CD4-positive, CD25-positive, alpha-beta regulatory T cell (primary cell): ENCODE measurements at places on chromosomes 16 and 17.
A peak's percentile ranks its signal among the peaks of the same experiment; 100 is the strongest.

- H3K4me3 ChIP-seq: no peak overlapping the region
- peaks cover 78% of the 10 kb centered on the region for H3K36me3 ChIP-seq
- no peak overlapping the region for H3K27ac ChIP-seq
Observed at GRCh38 chr16:11880007-11880406, 28.7 kb upstream of the RSL1D1 start.

- H3K27ac ChIP-seq: no peak overlapping the region
- no peaks in the 10 kb centered on the region for H3K36me3 ChIP-seq
- no peak overlapping the region for H3K4me3 ChIP-seq
- no peaks in the 10 kb centered on the region for H3K27me3 ChIP-seq
- DNase-seq: no peak
Observed at GRCh38 chr16:19001788-19002187, 18.1 kb downstream of the TMC7 start.

DNA sequence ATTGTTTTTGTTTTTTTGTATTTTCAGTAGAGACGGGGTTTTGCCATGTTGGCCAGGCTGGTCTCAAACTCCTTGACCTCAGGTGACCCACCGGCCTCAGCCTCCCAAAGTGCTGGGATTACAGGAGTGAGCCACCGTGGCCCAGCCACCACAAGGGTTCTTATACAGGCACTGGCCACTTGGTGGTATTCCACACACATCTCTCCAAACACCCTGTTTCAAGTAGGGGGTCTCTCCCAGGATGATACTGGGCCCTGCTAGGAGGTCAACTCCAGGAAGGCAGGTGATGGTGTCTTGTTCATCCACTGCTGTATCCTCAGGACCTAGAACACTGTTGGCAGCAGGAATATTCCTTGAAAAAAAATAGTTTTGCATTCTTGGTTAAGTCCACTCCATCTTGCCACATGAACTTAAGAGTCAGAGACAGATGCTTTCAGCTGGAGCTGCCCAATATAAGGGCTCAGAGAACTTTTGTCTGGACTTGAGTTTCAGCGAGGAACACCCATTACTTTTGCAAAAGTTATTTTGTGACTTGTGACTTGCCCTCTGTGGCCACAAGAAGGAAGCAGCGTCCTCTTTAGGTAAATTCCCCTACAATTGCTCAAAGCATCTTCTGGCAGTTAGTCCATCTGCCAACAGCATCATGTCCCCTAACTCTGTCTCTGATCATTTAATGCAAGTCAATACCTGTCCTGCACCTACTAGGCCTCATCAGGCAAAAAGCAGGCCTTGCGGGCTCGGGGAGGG is 7.4 kb upstream of the EEF2K start:
- H3K27ac ChIP-seq: no peak overlapping the region
- peak; percentile 29 for DNase-seq
- no peaks in the 10 kb centered on the region for H3K36me3 ChIP-seq
- H3K4me1 ChIP-seq: peaks cover 16% of the 10 kb centered on the region
- H3K4me3 ChIP-seq: no peak overlapping the region

DNA sequence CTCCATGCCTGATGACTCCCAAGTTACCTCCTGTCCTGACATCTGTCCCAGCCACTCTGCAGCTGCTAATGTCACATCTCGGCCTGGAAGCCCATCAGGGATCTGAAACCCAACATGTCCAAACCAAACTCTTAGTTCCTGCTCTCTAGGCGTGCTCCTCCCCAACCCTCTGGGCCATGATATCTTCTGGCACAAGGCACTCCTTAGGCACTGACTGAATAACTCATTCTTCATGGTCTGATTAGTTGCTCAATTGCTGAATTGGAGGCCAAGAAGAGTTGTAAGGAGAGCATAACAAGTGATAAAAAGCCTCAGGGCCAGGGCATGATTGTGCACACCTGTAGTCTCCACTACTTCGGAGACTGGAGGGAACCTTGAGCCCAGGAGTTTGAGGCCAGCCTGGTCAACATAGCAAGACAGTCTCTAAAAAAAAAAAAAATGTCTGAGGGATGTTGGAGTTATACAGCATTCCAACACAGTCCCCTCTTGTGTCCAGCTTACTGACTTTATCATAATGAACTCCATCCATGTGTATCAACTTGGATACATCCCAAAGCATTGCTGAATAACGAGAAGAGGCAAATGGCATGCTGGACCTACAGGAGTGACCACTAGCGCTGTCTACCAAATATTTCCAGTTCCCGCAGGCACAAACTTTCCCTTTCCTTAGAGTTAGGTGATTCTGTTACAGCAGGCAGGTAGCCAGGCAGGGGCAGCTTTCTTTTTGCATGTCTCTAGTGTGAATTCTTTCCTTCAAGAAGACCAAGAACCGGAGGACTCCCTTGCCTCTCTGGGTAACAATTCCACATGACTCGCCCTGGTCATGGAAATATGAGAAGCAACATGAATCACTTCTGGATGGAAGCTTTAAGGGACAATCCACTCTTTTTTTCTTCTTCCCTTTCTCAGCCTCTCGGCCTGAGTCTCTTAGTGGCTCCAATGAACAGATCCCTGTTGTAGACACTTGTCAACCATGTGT is 18.1 kb upstream of the SHCBP1 start:
- H3K4me1 ChIP-seq: no peaks in the 10 kb centered on the region
- no peaks in the 10 kb centered on the region for H3K27me3 ChIP-seq
- no peak for DNase-seq
- no peak overlapping the region for H3K4me3 ChIP-seq

DNA sequence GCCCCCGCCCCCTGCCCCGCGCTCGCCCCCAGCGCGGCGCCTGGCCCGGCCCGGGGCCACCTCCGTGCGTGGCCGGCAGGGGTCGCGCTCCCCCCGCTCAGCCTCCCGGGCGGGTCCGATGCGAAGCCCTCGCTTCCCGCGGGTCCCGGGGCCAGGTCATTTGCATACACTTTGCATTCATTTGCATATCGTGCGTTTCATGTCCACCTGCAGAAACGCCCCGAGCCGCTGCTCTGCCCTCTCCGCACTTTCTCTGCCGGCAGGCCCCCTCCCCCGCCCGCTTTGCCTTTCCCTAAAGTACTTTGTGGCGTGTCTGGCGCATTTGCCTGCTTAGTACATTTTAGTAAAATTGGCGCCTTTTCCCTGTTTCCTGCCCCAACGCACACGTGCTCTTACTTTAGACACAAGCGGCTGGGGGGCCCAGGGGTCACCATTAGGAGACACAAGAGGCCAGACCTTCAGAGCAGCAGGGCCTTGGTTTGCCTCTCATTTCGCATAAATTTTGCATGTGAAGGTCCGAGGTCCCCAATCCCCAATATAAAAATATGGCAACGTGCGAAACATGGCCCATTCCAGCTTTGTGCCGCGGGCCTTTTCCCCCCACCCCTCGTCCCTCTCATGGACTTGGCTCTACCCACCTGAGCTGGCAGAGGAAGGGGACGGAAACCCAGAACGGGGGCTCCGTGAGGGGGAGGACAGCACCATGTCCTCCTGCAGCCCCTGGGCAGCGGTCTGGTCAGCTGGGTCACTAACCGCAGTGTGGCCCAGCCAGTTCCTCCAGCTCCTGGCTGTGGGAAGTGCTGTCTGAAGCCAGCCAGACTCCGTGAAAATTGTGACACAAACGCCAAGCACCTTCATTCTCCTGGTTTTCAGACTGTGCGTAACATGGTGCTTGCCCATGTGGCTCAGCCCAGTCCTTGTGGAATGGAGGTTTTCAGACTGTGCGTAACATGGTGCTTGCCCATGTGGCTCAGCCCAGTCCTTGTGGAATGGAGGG is 34.8 kb downstream of the CBFA2T3 start:
- H3K4me3 ChIP-seq: no peak overlapping the region
- peaks cover 21% of the 10 kb centered on the region for H3K4me1 ChIP-seq
- no peak overlapping the region for H3K27ac ChIP-seq
- DNase-seq: peak; percentile 29
- H3K36me3 ChIP-seq: no peaks in the 10 kb centered on the region

DNA sequence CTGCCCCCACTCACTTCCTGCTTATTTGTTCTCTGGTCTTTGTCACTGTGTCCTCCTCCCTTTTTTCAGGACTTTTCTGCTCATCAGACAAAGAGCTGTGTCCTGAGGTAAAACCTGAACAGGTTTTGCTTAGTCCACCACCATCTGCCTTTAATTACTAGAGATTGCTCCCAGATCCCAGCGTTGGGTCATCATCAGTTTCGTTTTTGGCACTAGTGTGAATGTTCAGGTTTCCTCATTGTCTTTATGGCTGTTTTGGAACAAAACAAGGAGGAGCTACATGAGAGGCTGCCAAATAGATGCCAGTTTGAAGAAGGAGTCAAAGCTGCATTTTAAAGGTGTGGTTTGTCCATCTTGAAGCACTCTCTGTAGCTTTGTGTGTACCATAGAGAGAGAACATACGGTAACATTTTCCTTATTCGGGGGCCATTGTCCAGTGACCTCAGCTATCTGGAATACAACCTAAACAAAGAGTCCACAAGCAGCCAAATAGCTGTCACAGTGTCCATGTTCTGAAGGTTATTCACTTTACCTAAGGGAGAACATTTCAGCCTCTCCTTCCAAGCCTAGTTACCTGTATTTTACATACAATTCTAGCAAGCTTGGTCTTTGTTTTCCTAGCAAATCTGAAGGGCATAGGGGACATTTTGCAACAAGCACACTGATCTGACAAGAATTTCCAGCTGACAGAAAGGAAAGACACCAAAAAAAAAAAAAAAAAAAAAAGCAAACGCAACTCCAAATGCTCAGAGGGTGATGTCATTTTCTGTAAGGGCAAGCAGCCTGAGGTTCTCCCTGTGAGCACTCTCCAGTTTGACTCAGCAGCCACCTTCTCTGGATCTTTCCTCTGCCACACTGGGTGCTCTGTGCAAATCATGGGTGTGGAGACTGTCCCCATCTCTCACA is 196.1 kb downstream of the NTN1 start:
- H3K27me3 ChIP-seq: no peaks in the 10 kb centered on the region
- H3K36me3 ChIP-seq: no peaks in the 10 kb centered on the region
- H3K4me3 ChIP-seq: no peak overlapping the region
- H3K4me1 ChIP-seq: no peaks in the 10 kb centered on the region

GRCh38 chr17:42002792-42003301 is 14.4 kb downstream of the DNAJC7 start:
- DNase-seq: no peak
- H3K36me3 ChIP-seq: peaks cover 51% of the 10 kb centered on the region
- H3K27me3 ChIP-seq: no peaks in the 10 kb centered on the region
- no peaks in the 10 kb centered on the region for H3K4me1 ChIP-seq
- no peak overlapping the region for H3K4me3 ChIP-seq

- peaks cover 1% of the 10 kb centered on the region for H3K27me3 ChIP-seq
- no peak overlapping the region for H3K27ac ChIP-seq
- no peaks in the 10 kb centered on the region for H3K4me1 ChIP-seq
- no peaks in the 10 kb centered on the region for H3K36me3 ChIP-seq
- H3K4me3 ChIP-seq: no peak overlapping the region
Observed at GRCh38 chr16:57565461-57565860, 23.0 kb downstream of the ADGRG5 start.

DNA sequence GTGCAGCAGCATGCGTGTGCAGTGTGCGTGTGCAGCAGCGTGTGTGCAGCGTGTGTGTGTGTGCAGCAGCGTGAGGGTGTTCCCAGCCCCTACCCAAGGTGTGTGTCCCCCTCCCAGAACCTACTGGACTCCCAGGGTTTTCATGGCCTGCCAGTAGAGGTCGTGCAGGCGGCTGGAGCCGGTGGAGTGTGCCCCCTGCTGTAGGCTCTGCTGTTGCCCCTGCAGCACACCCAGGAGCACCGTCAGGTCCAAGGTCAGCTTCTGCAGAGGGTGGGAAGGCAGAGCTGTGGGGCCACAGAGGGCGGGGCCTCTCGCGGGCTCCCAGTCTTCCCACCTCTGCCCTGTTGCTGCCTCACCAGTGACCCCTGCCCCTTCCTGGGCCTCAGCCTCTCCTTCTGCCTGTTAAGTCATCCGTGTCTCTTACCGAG is 14.9 kb downstream of the MYBBP1A start:
- no peak overlapping the region for H3K27ac ChIP-seq
- no peak for DNase-seq
- H3K36me3 ChIP-seq: peaks cover 27% of the 10 kb centered on the region
- no peak overlapping the region for H3K4me3 ChIP-seq
- no peaks in the 10 kb centered on the region for H3K27me3 ChIP-seq

DNA sequence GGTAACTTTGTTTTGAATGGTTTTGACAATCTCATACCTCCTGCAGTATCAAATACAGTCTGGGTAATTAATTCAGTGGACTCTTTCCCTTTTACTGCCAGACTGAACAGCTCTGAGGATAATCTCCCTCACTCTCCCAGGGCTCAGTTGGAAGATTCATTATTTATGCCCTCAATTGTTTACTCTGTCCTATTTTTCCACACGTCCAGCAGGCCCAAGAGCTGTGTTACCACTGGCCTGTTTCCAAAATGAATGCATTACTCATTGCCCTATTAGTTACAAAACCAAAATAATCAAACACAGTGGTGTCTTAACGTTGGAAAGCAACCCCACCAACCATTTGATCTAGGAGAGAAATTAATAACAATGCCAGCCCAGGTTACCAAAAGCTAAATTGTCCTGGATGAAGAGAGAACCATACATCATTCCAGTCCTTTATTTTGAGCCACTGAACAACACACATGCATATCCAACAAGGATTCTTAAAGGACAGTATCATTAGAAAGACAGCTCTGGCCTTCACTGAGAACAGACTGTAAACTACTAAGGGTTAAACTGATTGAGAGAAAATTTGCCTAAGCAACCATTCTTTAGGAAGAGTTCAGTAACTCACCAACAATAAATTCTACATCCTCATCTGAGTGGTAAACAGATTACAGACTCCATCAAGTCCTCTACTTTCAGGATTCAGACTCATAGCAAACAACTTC is 34.5 kb downstream of the FAM222B start:
- H3K4me3 ChIP-seq: no peak overlapping the region
- peaks cover 19% of the 10 kb centered on the region for H3K4me1 ChIP-seq
- no peaks in the 10 kb centered on the region for H3K27me3 ChIP-seq
- H3K36me3 ChIP-seq: peaks cover 24% of the 10 kb centered on the region
- H3K27ac ChIP-seq: no peak overlapping the region
- DNase-seq: no peak

- no peak overlapping the region for H3K27ac ChIP-seq
- H3K4me1 ChIP-seq: peaks cover 15% of the 10 kb centered on the region
- H3K36me3 ChIP-seq: peaks cover 34% of the 10 kb centered on the region
- DNase-seq: no peak
Observed at GRCh38 chr17:19380481-19381301, 2.4 kb downstream of the MAPK7 start.

- H3K27me3 ChIP-seq: no peaks in the 10 kb centered on the region
- DNase-seq: no peak
- no peaks in the 10 kb centered on the region for H3K36me3 ChIP-seq
- H3K4me1 ChIP-seq: no peaks in the 10 kb centered on the region
- no peak overlapping the region for H3K27ac ChIP-seq
Observed at GRCh38 chr16:9256196-9256595, 164.8 kb downstream of the HAPSTR1 start.
